T-cell (primary cell): ENCODE measurements at places on chromosomes 5 and 9. TPM values are rescaled to one million over a fixed set of nuclear protein-coding genes. Genes with fewer than 3 reads are reported as not detected.

DNA sequence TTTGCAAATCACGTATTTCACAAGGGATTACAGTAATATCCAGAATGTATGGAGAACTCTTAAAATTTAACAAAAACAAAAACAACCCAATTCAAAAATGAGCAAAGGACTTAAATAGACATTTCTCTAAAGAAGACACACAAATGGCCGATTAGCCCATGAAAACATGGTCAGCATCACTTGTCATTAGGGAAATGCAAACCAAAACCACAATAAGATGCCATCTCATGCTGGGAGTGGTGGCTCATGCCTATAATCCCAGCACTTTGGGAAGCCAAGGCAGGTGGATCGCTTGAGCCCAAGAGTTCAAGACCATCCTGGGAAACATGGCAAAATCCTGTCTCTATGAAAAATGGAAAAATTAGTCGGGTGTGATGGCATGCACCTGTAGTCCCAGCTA is 120.2 kb downstream of the SUSD1 start:
- no peak for DNase-seq

DNA sequence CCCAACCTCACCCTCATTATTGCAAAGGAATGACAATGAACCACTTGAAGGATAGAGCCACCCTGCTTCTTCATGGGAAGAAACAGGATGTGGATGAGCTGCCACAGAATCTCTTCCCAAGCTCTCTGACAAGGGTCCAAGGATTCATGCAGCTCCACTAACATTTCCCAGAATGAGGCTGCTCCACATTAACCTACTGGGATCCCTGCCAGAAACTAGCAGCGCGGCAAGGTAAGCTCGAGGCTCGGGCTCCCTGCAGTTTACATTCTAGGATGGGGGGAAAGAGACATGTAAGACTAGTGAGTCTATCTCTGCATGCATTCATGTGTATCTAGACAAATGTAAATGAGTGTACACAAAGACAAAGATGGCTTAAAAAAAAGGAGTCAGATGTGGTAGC is 12.1 kb downstream of the DCAF12 start:
- no peak for DNase-seq

DNA sequence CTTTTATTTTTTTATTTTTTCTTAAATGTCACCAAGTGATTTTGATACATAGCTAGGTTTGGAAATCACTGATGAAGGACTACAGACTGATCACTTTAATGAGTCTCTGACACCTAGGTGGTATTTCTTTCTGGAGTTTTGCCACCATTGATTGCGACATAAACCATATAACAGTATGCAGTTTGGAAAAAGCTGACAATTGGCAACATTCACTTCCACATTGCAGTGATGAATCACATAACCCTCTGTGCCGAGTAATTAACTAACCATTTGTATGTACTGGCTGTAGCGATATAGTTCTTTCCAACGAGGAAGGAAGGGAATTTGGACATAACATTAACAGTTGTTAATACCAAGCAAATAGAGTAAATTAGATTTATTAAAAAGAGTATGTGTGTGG is 222.9 kb upstream of the EFNA5 start:
- no peak for DNase-seq

DNA sequence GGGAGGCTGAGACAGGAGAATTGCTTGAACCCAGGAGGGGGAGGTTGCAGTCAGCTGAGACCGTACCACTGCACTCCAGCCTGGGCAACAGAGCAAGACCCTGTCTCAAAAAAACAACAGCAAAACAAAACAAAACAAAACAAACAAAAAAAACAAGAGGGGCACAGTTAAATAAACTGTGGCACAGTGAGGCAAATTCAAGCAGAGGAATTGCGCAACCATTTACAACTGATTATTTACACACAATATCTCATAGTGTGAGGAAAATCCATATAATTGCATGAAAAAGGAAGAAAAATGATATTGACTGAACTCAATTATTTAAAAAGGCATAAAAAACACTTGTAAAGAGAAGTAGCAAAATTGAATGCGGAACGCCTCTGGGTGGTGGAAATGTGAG is 161.5 kb downstream of the CRB2 start:
- no peak for DNase-seq

- DNase-seq = no peak
Observed at GRCh38 chr5:175870820-175871447, 444 bp upstream of the CPLX2 start.

- no peak for DNase-seq
Observed at GRCh38 chr5:116650544-116650943, 75.9 kb upstream of the SEMA6A start.

DNA sequence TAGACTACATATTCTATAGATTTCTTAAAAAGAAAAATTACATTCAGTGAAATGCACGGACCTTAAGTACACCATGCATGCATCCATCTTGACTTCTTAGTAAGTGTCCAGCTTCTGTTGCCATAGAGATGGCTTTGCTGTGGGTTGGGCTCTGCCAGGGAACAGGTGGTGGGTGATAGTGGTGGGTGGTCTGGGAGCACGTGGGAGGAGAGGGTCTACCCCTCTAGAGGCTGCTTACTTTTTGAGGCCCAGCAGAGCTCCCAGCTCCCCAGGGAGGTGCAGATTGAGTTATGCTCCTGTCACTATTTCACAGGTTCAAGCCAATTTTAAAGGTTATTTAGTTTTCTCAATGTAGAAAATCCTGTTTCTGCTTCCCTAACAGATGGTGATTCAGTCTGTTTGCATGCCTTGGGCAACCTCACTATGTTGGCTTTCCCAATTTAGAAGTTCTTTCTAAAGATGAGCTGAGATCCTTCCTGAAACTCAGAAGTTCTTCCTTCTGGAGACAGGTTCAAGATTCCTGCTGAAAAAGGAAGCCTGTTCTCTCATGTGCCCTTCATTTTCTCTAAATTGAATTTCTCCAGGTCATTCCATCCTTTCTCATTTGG is 107.4 kb upstream of the LHFPL2 start:
- DNase-seq = no peak

- no peak for DNase-seq
Observed at GRCh38 chr9:26026423-26027100, 348.3 kb upstream of the TUSC1 start.

GRCh38 chr9:79224672-79225433 is 346.9 kb upstream of the TLE4 start:
- DNase-seq = no peak

DNA sequence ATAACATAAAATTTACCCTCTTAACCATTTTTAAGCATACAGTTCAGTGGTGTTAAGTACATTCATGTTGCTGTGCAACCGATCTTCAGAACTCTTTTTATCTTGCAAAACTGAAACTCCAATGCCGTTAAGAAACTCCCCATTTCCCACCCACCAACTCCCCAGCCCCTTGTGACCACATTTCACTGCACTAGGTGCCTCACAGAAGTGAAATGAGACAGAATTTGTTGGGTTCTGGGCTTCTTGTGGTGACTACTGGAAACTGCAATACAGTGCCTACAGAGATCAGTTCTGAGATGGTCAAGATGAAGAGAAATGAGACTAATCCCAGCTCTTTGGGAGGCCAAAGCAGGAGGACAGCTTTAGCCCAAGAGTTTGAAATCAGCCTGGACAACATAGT is 202.1 kb upstream of the SLC30A5 start:
- DNase-seq = no peak

DNA sequence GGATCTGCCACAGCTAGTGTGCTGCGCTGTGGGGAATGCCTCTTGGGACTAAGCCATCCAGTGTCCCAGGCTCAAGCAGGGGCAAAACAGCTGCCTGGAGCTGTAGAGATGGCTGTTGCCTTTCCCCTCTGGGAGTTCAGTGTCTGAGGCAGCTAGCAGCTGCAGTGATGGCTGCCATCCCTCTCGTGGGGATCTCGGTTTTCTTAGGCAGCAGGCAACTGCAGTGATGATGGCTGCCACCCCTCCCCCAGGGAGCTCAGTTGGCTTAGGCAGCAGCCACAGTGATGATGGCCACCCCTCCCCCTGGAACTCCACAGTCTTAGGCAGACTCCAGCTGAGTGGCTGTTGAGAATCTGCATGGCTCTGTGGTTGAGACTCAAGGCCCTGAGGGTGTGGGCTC is 1389.2 kb upstream of the NUDT12 start:
- no peak for DNase-seq

DNA sequence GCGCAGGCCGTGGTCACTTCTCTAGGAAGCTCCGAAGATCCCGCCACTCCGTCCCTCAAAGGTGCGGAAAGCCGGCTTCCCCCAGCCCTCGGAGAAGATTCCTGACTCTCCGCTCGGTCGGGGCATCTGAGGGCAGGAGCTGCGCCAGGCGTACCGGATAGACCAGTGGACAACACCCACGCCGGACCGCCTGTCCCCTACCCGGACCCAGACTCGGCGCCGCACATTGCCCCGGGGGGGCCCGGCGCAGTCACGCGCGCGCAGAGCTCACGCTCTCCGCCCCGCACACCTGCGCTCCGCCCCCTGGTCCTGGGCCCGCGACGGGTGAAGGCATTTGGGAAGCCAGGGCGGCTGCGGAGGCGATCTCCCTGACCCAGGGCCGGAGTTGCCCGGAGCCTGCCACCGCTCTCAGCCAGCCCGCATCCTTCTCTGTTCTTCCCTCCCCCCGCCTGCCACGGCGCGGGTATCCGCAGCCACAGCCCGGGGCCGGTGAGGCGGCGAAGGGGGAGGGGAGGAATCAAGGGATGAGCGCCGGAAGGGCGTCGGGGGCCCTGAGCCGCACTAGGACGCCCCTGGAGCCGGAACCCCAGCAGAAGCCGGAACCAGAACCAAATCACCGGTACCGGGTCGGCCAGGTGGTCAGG is 448 bp downstream of the RELL2 start:
- DNase-seq = peak; percentile 34

DNA sequence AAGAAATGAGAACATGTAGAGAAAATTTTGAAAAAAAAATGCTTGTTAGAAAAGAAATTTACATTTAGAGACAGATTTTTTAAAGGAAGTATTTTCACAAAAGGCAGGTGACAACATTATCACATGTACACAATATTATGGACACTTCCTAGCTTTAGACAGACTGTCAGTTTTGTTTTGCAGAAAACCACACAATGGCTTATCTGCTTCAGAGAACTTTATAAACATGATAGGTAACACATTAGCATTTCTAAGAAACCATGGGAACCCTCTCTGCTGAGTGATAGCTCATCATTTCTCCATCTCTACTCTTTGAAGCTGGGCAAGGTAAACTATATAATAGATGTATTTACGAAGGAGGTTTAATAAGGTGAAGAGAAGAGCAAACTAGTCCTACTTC is 25.6 kb downstream of the POU5F2 start:
- no peak for DNase-seq

GRCh38 chr9:3290231-3290840 is 235.5 kb downstream of the RFX3 start:
- no peak for DNase-seq

DNA sequence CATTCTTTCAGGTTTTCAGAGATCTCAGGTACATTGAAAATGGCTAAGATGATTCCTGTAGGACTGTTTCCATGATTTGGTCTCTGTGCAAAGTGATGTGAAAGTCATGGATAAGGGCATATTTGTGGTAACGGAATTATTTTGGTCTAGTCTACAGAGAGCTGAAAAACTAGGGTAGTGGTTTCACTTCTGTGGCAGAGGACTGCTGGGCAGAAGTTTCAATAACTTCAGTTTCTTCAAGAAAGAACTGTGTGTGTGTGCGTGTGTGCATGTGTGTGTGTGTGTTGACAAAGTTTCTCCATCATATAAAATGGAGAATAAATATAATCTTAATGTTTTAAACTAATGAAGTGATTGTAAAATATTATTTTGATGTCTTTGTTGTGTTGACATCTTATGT is 4.3 kb downstream of the CNOT8 start:
- DNase-seq = no peak

Gene LCN15
- not detected for total RNA-seq

Gene NEUROG1
- not detected for total RNA-seq

Gene OTULINL
- 30.0 TPM for total RNA-seq

Gene LHX6
- not detected for total RNA-seq

Gene PTGES
- not detected for total RNA-seq

Gene DMRT3
- total RNA-seq = not detected
